H7 (cell line): ENCODE measurements at places on chromosomes 2 and 18.

- peak; percentile 46 for DNase-seq
Observed at GRCh38 chr2:127672341-127673224, 2.7 kb downstream of the LIMS2 start.

- no peak for DNase-seq
Observed at GRCh38 chr2:229454934-229455631, 184.0 kb upstream of the PID1 start.

DNA sequence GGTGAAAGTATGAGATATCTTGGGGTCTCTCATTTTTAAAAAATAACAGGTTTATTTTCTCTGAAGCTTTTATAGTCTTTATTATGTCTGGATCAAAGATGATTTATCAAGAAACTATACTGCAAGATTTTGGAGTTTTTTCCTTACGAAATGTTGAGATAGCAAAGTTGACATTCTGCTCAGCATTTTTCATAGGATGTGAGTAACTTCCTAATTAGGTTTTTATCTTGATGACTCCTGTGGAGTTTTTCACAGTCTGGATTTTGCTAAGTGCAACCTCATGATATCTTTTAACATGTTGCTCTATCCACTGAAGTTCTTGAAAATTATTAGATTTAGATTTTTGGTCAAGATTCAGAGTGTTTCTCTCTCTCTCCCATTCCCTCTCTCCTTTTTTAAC is 17.8 kb downstream of the TCF7L1 start:
- no peak for DNase-seq

GRCh38 chr2:158809816-158810215 is 14.7 kb downstream of the DAPL1 start:
- DNase-seq: no peak

DNA sequence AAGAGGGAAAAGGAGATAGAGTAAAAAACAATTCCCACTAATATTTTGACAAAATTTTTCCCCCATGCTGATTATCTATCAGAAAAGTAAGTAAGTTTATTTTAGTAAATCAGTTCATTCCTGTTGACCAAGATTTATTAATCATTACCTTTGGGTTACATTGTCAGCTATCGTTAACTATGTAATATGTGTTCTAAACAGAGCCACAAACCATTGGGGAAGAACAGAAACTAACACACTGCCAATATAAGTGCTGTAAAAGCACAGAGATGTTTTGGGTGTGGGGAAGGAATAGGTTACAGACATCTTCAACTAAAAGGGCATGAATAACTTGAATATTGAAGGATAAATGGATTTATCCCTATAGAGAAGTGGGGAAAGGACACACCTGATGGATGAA is 42.5 kb upstream of the ACADL start:
- DNase-seq: no peak

DNA sequence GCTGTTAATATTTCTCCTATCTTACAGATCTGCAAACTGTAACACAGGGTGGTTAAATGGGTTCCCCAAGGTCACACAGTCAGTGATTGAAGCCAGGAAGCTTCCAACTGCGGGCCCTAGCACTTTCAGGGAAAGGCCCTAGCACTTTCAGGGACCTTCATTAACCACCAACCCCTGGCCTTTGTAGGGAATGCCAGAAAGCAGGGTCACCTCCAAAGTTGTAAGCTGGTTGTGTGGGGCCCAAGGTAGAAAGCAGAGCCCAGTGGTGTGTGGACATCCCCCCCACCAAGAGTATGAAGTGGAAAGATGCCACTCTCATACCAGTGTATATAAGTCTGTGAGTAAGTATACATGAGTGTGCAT is 4.4 kb downstream of the DLX2 start:
- DNase-seq: peak; percentile 52

- DNase-seq: no peak
Observed at GRCh38 chr18:68724021-68724420, 9.1 kb upstream of the TMX3 start.

DNA sequence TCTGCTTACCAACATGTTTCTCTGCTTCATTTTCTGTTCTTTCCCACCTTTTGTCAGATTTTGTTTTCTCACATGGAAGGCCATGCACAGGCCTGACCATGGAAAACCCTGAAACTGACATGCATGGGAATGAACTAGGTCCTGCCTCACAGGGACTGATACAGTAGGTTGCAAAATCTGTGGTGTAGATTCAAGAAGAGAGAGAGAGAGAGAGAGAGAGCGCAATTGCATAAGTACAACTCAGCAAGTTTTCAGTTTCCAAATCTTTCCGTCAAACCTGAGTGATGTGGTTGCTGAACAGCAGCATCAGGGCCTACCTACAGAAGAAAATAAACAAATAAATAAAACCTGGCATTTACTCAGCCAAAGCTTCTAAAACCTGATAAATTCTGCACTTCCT is 87.5 kb upstream of the RNF152 start:
- DNase-seq: no peak

DNA sequence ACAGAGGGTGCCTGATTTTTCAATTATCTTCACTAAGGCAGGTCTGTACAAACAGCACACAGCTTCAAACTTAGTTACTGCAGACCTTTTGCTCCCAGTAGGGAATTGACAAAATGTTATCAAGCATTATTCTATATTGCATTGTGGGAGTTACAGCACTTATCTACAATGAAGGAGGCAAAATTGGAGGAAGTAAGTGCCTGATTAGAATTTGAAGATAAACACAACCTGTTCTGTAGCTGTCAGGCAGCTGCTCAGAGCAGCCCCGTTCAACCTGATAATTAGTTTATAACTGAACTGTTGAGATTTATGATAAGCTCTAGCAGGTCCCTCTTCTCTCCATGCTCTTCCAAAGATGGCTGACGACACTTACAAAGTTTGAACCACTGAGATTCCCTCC is 364.4 kb upstream of the CYRIA start:
- no peak for DNase-seq

GRCh38 chr2:121360566-121361300 is 75.7 kb upstream of the TFCP2L1 start:
- no peak for DNase-seq

DNA sequence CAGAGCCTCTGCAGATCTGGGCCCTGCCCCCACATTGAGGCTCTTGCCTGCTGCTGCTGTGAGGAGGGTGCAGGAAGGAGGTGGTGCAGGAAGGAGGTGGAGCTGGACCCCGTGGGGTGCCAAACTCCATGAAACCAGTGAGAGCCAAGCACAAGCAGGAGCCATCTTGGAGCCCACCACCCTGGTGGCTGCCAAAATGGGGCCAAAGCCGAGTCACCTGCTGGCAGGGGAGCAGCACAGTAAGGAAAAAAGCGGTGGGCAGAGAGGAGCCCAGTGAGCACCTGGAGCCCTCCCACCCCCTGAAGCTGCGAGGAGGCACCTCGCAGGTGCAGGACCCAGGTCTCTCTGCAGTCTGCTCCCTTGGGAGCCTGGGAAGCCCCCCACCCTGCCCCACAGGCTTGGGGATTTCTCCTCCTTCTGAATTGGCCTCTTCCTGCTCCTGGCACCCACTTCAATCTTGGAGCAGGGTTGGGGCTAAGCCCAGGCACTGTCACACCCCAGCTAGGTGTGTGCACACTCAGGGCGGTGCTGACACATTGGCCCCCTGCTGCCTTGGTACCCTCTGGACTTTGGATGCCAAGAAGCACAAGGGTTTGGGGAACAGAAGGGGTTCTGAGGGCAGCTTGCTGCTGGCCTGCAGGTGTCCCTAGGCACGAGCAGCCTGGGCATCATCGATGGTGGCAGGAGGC is 245.4 kb upstream of the LRRTM4 start:
- no peak for DNase-seq

DNA sequence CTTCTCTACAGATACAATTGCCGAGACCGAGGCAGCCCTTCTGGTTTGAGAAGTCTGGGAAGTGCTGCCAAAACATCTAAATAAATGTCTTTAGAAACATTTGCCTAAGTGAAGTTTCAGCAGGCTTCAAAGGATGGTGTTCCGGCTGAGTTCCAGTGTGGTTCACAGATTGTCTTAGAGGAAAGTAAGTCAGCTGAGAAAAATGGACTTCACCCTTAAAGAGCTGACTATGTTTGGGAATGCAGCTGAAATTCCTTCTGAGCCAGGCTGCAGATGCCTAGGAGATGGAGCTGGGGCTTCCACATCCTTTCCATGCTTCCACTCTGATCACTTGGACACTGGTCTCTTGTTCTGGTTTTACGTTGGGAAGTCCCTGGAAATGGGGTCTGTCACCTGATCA is 83.6 kb downstream of the FHOD3 start:
- DNase-seq: no peak

DNA sequence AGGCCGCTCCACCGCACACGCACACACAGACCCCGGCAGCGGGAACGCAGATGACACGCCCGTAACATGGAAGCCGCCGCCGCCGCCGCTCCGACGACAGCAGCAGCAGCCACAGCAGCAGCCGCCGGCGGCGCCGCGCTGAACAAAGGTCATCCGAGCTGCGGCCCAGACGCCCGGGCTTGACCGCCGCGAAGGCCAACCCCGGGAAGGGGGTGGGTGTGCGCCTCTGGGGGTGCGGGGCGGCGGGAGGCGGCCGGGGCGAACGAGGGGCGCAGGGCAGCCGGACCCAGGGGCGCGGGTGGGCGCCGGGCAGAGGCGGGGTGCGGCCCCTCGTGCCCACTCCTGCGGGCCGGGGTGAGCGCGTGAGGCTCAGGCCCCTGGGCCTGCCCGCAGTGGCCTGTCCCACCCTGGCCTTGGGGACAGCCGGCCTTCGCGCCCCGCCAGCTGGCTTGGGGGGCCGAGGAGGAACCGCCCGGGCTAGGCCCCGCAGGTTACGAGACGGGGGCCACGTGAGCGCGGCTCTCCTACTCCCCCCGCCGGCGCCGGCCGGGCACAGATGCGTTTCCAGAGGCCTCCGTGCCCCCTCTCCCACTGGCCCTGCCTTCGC is 1.0 kb upstream of the ZNF532 start:
- peak; percentile 83 for DNase-seq

DNA sequence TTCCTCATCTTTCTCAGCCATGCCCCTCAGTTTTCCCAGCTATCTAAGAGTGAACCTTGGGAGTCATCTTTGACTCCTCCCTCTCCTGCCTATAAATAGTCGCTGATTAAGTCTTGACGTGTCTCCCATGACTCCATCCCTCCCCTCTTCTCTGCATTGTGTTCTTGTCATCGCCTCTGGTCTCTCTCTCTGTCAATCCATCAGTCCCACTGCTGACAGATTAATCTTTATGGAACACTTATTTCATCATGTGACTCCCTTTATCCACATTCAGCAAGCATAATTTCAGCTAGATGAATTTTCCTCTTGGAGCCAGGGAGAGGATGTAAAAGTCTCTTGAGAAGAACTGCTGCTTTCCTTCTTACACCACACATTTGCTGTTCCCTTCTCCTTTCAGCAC is 9.4 kb downstream of the ADAM23 start:
- DNase-seq: no peak

DNA sequence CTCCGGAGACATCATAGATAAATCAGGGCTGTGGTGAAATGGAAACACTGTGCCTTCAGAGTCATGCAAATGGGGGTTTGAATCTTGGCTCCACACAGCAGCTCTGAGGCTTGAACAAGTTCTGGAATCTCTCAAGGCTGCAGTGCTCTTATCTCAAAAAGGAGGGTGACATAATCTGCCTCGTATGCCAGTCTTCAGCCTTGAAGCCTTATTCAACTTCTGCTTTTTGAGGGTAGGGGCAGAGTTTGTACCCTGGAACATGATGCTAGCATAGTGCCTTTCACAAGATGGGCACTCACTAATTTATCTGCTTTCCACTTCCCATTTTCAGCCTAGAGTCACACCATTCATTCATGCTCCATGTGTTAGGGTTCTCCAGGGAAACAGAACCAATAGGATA is 42.3 kb downstream of the GATA6 start:
- DNase-seq: no peak

- DNase-seq: no peak
Observed at GRCh38 chr2:180690611-180691010, 289.8 kb upstream of the UBE2E3 start.

DNA sequence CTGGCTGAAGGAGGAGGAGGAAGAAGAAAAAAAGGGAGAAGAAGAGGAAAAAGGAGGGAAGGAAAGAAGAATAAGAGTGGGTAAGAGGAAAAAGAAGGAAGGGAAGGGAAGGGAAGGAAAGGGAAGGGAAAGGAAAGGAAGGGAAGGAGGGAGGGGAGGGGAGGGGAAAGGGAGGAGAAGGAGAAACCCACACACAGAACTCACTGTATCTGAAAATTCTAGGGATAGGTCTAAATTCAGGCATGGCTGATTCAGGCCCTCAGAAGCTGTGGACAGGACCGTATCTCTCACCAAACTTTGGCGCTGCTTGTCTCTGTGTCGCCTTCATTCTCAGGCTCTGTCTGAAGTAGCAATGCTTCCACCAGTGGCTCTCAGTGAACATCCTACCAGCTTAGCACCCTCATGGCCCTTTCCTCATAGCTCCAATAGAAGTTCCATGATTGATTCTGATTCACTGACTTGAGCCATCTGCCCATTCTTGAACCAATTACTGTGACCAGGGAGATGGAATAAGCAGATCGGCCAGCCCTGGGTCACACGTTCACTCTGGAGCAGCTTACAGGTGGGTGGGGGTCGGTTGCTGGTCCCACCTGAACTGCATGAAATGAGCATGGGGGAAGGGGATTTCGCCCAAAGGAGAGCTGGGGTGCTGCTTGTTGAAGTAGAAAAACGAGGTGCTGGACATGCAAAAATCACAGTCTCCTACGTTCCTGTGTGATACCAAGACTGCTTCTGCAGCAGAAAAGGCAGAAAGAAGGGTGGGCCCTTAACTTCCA is 59.7 kb downstream of the TTC32 start:
- DNase-seq: no peak

GRCh38 chr2:143934626-143935481 is 585.1 kb downstream of the ZEB2 start:
- no peak for DNase-seq

GRCh38 chr2:30231996-30232800 is 864 bp downstream of the LBH start:
- DNase-seq: peak; percentile 93

GRCh38 chr18:36762074-36762473 is 66.7 kb downstream of the TPGS2 start:
- no peak for DNase-seq

- no peak for DNase-seq
Observed at GRCh38 chr2:228860601-228861285, 410.3 kb downstream of the PID1 start.

GRCh38 chr2:118980022-118980421 is 38.0 kb downstream of the MARCO start:
- DNase-seq: no peak

- DNase-seq: no peak
Observed at GRCh38 chr2:173053043-173053699, 22.5 kb upstream of the MAP3K20 start.

DNA sequence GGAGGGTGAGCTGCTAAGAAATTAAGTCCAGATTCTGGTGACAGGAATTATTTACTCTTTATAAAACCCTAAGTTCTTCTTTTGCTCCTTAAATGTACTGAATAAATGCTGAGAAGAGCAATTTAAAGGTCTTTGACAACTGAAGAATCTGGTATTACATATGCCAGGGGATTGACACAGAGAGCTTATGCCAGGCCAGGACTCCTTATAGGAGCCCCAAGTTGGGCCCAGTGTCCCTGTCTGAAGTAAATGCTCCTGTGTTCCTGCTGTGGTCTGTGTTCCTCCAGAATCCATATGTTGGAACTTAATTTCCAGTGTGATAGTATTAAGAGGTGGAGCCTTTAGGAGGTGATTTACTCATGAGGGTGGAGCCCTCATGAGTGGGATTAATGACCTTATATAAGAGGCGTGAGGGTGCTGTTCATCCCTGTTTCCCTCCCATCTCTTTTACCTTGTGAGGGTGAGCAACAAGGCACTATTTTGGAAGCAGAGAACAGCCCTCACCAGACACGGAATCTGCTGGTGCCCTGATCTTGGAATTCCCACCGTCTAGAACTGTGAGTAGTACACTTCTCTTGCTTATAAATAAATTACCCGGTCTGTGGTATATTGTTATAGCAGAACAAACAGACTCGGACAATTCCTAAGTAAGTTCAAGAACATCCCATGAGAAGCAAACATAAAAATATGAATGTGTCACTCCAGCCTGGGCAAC is 39.8 kb downstream of the LYPD6 start:
- no peak for DNase-seq
